CD4-positive, alpha-beta T cell treated with Interleukin-4 for 4 hours (primary cell): ENCODE measurements at places on chromosomes 16 and 17.

DNA sequence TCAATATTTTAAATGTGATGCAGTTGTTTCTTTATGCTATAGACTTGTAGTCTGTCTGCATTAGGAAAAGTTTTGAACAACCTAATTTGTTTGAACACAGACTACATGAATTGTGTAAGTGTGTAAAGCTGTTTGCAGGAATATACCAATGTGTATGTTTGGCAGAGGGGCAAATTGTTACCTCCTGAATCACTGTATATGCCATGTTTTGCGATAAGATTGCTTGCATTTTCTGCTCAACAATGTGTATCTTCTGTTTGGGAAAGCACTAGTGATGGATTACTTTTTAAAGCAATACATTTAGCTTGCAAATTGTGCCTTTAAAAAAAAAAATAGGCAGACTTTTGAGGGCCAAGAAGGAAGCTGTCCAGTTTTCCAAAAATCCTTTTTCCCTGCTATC is 14.6 kb downstream of the RBBP6 start:
- DNase-seq = no peak

GRCh38 chr16:53035176-53035942 is 17.3 kb downstream of the CHD9NB start:
- no peak for DNase-seq

- DNase-seq = no peak
Observed at GRCh38 chr17:7260651-7261378, 1.5 kb downstream of the CLDN7 start.

DNA sequence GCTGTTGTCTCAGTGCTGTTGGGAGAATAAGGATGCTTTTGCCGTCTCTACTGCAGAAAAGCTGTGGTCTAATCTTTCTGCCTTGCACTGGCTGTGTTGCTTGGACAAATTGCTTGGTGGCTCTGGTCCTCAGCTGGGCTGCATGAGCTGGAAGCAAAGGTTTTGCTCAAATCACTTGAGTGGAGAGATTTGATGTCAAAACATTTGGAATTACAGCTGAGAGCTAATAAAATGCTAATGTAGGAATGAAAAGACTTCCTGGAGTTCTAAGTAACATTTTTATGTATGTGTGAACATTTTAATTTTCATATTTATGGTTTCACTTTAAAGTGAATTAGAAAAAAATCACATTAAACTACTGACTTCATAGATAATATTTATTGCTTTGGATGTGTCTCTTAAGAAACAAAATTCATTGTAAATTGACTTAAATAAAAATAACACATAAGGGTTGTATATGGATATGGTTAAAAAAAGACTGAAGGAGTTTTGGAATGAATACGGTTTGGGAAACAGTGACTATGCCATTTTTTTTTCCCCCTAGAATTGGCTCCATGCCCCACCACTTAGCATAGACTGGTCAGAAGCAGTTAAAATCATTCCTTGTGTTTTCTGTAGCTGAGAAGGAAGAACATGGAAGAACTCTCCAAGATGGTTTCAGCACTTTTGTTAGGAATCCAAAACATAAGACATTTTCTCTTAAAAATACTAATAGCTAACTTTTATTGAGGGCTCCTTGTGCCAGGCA is 39.2 kb upstream of the FAM20A start:
- no peak for DNase-seq

GRCh38 chr16:265711-266110 is 10.0 kb downstream of the RGS11 start:
- DNase-seq = no peak

- no peak for DNase-seq
Observed at GRCh38 chr16:87436225-87437172, 44.4 kb downstream of the MAP1LC3B start.
